ENCODE measurements at places on chromosomes 6 and 20. TPM values are rescaled to one million over a fixed set of nuclear protein-coding genes. Genes with fewer than 3 reads are reported as not detected.

Gene KIAA0408
- total RNA-seq = 0.22 TPM

Gene BRD2
- 221 TPM for total RNA-seq

- no peak overlapping the region for H3K27ac ChIP-seq
- no peaks in the 10 kb centered on the region for H3K27me3 ChIP-seq
- no peaks in the 10 kb centered on the region for H3K36me3 ChIP-seq
- DNase-seq = no peak
- no peak overlapping the region for H3K4me3 ChIP-seq
Observed at GRCh38 chr6:170011204-170012036, 260.0 kb downstream of the ERMARD start.

DNA sequence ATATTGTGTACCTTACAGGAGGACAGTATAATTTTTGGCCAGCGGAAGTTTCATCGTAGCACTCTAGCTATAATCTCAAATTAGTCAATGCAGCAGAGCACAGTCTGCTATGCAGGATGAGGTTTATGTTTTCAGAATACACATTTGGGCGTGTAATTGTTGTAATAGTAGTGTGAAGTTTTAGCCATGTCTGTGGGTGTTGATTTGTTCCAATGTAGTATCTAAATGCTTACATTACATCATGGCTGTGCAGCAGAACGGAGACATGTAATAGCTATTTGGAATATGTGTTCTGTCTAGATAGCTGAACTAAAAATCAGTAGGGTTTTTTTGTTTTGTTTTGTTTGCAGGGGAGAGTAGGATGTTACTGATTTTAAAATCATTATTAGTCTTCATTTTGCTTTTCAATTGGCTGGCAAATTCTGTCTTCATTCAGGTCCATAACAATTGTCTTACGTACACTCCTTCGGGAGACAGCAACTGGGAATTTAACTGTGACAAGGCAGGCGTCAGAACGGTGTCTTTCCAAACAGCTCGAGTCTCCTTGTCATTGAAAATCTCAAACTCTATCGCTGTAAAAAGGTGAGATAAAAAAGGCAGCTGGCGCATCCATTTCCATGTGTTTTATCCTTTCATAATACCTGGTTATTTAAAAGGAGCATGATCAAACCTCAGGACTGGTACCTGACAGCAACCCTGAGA is 65.1 kb upstream of the CDH4 start:
- DNase-seq = no peak
- no peaks in the 10 kb centered on the region for H3K36me3 ChIP-seq
- H3K27me3 ChIP-seq = no peaks in the 10 kb centered on the region
- no peak overlapping the region for H3K4me3 ChIP-seq

GRCh38 chr20:57215826-57216471 is 50.5 kb downstream of the BMP7 start:
- no peaks in the 10 kb centered on the region for H3K27me3 ChIP-seq
- no peak for DNase-seq
- no peaks in the 10 kb centered on the region for H3K36me3 ChIP-seq
- peaks cover 7% of the 10 kb centered on the region for H3K4me1 ChIP-seq
- H3K4me3 ChIP-seq = no peak overlapping the region

DNA sequence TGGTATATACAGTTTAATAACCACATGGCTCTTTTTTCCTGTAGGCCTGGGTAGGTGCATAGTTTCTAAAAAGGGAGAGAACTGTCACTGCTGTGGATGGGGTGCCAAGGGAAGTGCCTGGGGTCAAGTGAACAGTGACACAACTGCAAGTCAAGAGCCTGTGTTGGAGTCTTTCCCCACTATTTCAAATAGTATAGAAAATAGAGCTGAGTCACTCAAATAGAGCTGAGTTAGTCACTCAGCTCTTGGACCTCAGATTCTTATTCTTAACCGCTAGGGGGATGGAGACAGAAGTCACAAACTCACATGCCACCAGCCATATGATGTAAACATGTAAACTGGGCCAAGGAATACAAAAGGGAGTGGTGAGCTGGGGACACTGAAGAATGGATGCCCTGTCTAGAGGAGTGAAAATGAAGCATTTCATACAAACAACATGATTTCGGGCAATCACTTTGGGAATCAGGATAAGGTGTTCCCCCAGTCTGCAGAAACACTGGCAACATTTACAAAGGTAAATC is 2.1 kb downstream of the NQO2 start:
- no peaks in the 10 kb centered on the region for H3K27me3 ChIP-seq
- H3K4me1 ChIP-seq = peaks cover 24% of the 10 kb centered on the region
- peak; percentile 72 for DNase-seq

GRCh38 chr20:62699741-62700140 is 8.9 kb upstream of the NTSR1 start:
- H3K4me3 ChIP-seq = no peak overlapping the region
- H3K36me3 ChIP-seq = no peaks in the 10 kb centered on the region
- no peaks in the 10 kb centered on the region for H3K27me3 ChIP-seq
- no peak overlapping the region for H3K27ac ChIP-seq

DNA sequence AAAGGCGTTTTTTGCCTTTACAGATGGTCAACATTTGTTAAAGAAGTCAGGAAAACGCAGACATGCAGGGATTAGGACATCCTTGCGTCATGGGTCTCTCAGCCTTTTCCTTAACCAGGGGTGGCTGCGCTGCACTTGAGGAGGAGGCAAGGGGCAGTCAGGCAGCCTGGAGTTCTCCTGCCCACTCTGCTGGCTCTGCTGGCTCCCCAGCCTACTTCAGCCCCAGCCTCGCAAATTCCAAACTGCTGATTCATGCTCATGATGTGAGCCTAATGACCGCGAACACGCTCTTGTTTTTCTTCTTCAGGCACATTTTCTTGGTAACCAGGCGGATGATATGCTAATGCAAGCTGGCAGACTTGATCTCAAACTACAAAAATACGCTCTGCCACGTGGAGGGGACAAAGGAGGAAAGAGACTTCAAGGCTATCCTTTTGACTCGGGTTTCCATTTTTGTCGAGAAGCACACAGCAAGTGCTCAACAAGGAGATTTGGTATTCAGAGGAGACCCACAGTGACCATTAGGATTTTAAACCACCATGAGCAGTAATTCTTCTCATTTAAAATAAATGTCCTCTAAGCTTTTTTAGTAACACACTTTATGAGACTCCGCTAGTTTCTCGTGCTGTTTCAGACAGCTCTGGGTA is 290.3 kb upstream of the STXBP5 start:
- H3K4me1 ChIP-seq = no peaks in the 10 kb centered on the region
- no peaks in the 10 kb centered on the region for H3K27me3 ChIP-seq
- no peak for DNase-seq
- H3K4me3 ChIP-seq = no peak overlapping the region

Gene SLC22A16
- not detected for total RNA-seq

Gene CGAS
- total RNA-seq = 12.8 TPM

GRCh38 chr6:40923326-40923725 is 115.7 kb downstream of the UNC5CL start:
- no peak for DNase-seq
- H3K36me3 ChIP-seq = no peaks in the 10 kb centered on the region
- H3K4me1 ChIP-seq = no peaks in the 10 kb centered on the region
- no peak overlapping the region for H3K27ac ChIP-seq

Gene HCRTR2
- not detected for total RNA-seq

Gene GFOD1
- total RNA-seq = 29.5 TPM

DNA sequence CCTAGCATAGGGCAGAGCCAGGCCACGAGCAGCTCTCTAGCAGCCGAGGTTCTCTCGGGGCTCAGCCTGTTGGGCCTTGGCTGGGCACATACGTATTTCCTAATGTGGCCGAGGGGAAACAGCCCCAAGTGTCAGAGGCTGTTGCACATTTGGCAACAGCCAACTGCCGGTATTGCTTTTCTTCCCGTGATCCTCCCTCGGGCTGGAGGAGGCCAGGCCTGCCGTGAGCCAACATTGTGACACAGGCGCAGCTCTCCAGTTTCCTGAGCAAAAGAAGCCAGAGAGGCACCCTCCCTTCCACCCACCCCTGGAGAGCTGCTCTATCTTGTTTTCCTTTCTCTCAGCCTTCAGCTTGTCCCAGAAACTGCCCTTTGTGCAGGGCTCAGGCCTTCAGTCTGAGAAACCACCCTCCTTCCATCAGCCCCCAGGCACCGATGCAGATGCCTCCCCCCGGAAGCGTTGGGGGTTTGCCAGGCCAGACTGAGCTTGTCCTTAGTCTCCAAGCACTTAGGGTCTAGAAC is 5.1 kb upstream of the BPI start:
- no peaks in the 10 kb centered on the region for H3K4me1 ChIP-seq
- no peak overlapping the region for H3K27ac ChIP-seq
- no peaks in the 10 kb centered on the region for H3K27me3 ChIP-seq
- H3K36me3 ChIP-seq = no peaks in the 10 kb centered on the region
- no peak for DNase-seq

GRCh38 chr6:138885156-138885819 is 89.4 kb downstream of the ECT2L start:
- DNase-seq = peak; percentile 26
- H3K36me3 ChIP-seq = no peaks in the 10 kb centered on the region
- no peak overlapping the region for H3K27ac ChIP-seq
- H3K4me1 ChIP-seq = no peaks in the 10 kb centered on the region
- no peaks in the 10 kb centered on the region for H3K27me3 ChIP-seq

GRCh38 chr6:47713200-47713599 is 14.8 kb downstream of the ADGRF4 start:
- no peak overlapping the region for H3K4me3 ChIP-seq
- no peak overlapping the region for H3K27ac ChIP-seq
- DNase-seq = no peak
- H3K4me1 ChIP-seq = no peaks in the 10 kb centered on the region
- no peaks in the 10 kb centered on the region for H3K36me3 ChIP-seq

GRCh38 chr6:148082044-148082443 is 260.6 kb upstream of the SASH1 start:
- DNase-seq = no peak
- H3K27me3 ChIP-seq = no peaks in the 10 kb centered on the region
- no peak overlapping the region for H3K4me3 ChIP-seq
- no peaks in the 10 kb centered on the region for H3K4me1 ChIP-seq
- H3K36me3 ChIP-seq = no peaks in the 10 kb centered on the region

- H3K27ac ChIP-seq = no peak overlapping the region
- no peak for DNase-seq
Observed at GRCh38 chr20:1757606-1758512, 100.3 kb upstream of the SIRPG start.

DNA sequence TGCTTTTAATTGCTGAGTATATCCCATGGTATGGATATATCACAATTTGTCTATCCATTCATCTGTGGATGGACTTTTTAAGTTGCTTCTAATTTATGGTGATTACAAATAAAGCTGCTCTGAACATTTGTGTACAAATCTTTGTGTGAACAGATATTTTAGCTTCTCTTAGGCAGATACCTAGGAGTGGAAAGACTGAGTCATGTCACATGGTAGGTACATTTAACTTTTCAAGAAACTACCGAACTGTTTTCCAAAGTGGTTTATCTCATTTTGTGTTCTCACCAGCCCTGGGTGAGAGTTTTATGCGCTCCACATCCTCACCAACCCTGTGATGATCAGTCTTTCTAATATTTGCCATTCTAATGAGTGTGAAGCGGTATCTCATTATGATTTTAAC is 31.0 kb upstream of the ZNFX1 start:
- no peaks in the 10 kb centered on the region for H3K27me3 ChIP-seq
- H3K36me3 ChIP-seq = no peaks in the 10 kb centered on the region
- H3K4me1 ChIP-seq = no peaks in the 10 kb centered on the region
- H3K27ac ChIP-seq = no peak overlapping the region
- no peak overlapping the region for H3K4me3 ChIP-seq
- DNase-seq = no peak

All from Karpas-422 (cell line).